ENCODE measurements at places on chromosomes 6 and 20.
A peak's percentile ranks its signal among the peaks of the same experiment; 100 is the strongest.

DNA sequence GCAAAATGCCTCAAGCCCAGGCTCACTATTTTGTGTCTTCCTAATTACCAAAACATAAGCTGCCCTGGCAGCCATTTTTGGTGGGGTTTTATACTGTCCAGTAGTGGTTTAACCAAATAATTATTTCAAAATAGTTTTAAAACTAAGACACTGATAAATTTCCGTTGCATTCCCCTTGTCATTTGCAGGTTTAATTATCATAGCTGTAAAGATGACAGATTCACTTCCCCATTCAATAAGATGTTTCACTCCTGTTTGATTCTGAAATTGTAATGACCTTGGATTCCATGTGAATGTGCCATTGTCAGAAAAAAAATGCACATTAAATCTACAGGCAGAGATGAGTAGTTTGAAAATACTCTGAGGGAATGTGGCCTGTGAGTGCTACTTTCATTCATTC lies 172.0 kb downstream of the COL9A1 start:
- DNase-seq, result no peak

DNA sequence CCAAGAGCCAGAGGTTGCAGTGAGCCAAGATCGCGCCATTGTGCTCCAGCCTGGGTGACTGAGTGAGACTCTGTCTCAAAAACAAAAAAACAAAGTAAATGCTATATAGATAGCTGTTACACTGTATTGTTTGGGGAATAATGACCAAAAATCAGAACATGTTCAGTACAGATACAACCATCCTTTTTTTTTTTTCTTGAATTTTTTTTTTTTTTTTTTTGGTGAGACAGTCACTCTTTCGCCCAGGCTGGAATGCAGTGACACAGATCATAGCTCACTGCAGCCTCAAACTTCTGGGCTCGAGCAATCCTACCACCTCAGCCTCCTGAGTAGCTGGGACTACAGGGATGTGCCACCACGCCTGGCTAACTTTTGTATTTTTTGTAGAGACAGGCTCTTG lies 63.7 kb downstream of the BCAS4 start:
- DNase-seq, result no peak

GRCh38 chr20:48411919-48412522 lies 415.8 kb downstream of the PREX1 start:
- no peak for DNase-seq

- no peak for DNase-seq
Measured at GRCh38 chr6:15336900-15337560, 91.2 kb downstream of the JARID2 start.

DNA sequence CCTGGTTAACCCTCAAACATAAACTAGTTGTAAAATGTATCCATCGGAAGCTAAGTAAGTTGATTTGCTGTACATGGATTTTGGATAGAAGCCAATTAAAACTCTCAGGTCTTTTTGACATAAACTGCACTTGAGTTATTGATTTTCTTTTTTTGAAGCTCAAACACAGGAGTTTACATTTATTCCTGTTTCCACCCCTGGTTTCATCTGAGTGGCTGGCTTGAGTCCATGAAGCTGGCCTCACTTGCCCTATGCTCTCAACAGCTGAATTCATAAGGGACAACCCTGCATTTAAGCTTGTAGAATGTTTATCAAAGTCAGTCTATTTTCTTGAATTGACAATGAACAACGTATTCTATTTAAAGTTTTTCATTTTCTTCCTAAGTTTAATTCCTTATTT lies 58.1 kb upstream of the PLEKHG1 start:
- DNase-seq, result no peak

GRCh38 chr6:15491986-15492269 lies 170.9 kb downstream of the DTNBP1 start:
- no peak for DNase-seq

GRCh38 chr6:138774370-138774769 lies 801 bp downstream of the CCDC28A start:
- no peak for DNase-seq

DNA sequence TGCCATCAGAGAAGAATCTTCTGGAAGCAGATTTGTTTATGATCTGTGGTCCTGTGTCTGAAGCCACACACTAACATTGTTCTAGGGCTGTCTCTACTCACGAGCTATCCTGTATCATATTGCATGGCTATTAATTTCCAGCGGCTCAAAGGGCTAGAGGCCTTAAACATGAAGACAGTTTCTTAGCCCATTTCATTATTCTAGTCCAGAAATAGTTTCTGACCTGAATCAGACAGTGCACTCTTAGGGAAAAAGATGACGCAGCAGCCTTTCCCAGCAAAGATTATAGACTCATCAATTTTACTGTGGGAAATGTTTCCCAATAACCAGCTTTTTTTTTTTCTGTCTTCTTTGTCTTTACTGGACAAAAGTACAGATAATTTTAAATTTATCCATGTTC lies 105.3 kb upstream of the SUPT3H start:
- DNase-seq, result no peak

DNA sequence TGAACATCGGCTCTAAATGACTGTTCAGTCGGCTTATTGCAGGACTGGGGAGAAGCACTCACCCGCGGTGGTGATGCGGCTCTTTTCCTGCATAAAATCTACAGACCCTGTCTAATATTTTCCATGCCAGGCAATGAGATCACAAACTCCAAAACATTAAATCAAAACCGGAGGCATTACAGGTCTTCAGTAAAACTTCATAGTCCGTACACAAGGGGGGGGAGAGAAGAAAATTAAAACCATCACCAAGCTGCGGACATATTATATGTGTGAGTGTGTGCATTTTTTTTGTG lies 6.3 kb upstream of the PAX1 start:
- no peak for DNase-seq

DNA sequence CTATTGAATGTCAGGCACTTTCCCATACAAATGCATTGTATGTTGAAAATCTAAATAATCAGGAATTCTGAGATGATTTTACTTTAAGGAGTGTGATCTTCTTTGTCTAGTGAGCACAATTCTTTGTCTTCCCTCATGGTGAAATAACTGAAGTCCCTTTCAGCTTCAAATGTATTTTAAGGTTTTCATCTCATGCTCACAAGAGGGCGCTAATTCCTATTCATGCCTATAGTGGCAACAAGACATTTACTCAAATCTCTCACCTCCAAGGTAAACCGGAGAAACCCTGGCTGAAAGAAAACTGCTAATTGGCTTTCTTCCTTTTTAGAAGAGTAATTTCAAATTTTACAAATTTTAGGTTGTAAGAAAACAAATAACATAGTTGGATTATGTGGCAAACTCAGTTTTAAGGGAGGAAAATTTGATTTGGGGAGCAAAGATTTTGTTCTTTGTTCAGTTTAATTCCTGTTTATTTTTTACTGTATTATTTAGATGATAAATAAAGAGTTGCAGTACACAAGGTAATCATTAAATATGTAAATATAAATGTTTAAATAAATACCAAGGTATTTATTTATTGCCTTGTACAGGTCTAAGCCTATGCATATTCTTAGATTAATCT lies 69.1 kb downstream of the SLC35F1 start:
- no peak for DNase-seq

- no peak for DNase-seq
Measured at GRCh38 chr20:31861135-31861384, 9.3 kb downstream of the DUSP15 start.

DNA sequence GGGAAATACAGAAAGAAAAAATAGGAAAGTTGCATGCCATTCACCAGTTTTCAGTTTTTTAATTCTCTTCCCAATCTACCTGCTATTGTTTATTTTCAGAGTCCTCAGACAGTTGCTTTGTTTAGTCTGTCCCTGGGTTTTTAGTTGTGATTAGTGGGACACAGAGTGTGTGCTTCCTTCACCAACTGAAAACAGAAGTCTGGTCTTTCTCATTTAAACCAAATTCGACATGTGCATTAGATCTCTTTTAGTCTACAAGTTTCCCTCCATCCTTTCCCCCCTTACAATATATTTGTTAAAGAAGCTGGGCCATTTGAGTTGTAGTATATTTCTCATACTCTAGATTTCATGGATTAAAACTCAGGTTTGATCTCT lies 58.7 kb upstream of the STMND1 start:
- no peak for DNase-seq

DNA sequence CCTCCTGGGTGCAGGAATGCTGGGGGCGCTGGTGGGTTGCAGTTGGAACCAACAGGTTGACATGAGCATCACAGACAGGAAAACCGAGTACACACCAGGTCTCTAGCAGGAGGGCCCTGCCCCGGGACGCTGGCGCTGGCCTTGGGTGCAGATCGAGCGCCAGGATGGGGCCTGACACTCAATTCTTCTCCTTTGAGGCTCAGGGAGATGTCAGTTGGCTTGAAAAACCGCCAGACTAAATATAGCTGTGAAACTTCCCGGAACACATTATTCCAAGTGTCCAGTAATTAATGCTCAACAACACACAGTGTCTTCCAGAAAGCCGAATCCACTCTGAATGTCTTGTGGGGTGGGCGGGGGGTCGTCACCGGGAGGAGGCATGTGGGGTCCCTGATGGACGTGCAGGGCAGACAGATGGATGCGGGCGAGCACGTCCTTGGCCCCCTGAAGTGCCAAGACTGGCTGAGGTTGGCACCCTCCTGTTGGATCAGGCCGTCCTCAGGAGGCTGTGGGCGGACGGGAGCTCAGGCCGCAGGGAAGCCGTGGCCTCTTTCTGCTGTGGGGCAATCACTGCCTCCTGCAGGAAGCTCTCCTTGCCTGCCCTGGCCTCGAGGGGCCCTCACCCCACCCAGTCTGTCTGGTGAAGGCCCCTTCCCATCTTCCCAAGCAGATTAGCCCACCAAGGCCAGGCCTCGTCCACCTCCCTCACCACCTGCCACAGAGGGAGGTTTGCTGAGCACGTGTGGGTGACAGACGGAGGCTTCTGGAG lies 19.4 kb upstream of the GATA5 start:
- DNase-seq, result no peak

DNA sequence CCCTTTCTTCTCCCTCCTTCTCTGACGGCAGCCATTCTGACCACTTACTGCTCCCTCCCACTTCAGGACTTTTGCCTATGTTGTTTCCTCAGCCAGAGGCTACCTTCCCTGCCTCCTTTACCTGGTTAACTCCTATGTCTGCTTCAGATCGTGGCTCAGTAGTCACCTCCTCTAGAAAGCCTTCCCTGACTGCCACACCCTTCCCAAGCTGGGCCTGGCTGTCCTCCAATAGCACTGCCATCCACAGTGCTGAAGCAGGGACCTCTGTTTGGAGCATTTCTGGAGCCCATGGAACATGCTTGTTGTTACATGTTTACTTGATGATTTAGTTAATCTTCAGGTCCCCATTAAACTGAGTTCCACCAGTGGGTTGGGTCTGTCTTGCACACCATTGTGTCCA lies 13.8 kb downstream of the XKR7 start:
- DNase-seq, result no peak

DNA sequence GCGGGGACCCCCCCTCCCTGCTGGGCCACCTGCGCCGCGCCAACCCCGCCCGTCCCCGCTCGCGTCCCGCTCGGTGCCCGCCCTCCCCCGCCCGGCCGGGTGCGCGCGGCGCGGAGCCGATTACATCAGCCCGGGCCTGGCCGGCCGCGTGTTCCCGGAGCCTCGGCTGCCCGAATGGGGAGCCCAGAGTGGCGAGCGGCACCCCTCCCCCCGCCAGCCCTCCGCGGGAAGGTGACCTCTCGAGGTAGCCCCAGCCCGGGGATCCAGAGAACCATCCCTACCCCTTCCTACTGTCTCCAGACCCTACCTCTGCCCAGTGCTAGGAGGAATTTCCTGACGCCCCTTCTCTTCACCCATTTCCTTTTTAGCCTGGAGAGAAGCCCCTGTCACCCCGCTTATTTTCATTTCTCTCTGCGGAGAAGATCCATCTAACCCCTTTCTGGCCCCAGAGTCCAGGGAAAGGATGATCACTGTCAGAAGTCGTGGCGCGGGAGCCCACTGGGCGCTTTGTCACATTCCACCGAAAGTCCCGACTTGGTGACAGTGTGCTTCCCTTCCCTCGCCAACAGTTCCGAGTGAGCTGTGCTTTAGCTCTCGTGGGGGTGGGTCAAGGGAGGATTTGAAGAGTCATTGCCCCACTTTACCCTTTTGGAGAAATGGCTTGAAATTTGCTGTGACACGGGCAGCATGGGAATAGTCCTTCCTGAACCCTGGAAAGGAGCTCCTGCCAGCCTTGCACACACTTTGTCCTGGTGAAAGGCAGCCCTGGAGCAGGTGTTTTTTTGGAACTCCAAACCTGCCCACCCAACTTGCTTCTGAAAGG lies 2.1 kb downstream of the VEGFA start:
- peak; percentile 33 for DNase-seq

GRCh38 chr6:33761922-33762629 lies 15.4 kb upstream of the IP6K3 start:
- peak; percentile 31 for DNase-seq

DNA sequence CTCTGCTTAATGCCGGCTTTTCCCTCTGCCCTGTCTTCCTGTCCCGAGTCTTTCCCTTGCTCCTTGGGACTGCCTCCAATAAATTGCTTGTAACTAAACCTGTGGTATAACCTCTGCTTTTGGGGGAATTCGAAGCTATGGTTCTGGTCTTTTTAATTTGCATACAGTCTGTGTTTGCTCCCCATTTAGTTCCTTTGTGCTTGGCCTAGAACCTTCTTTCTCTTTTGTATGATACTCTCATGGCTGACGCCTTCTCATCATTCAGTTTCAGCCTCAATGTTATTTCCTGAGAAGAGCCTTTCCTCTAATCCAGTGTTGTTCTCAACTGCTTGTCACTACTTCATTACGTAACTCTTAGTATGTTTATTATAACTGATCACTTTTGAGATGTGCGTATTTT lies 248.0 kb downstream of the PHF3 start:
- DNase-seq, result no peak

DNA sequence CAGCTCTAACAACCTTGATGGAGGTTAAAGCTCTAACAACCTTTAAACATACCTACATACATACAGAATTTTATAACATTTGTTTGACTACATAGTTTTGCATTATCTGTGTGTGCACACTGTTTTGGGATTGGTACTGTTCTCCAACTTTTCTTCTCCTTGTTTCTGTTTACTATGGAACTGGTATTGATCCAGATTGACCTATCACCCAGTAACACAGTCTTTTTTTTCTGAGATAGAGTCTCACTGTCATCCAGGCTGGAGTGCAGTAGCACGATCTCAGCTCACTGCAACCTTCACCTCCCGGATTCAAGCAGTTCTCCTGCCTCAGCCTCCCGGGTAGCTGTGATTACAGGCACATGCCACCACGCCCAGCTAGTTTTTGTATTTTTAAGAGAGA lies 16.7 kb upstream of the SUMO4 start:
- no peak for DNase-seq

GRCh38 chr6:161128680-161129196 lies 137.2 kb downstream of the MAP3K4 start:
- no peak for DNase-seq

DNA sequence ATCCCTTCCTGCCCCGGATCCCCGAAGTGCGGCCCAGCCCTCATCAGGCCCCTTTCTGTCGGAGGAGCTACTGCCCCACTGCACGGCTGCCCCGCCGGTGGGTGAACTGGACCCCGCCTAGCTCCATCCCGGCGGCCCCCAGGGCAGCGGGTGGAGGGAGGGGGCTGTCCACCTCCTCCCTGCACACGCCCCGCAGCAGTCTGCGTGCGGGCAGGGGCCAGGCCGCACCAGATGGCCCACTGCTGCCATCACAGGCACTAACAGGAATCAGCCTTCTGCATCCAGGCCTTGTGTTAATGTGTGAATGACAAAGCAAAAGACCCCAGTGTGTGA lies 54.9 kb upstream of the UNC93A start:
- DNase-seq, result no peak
